ENCODE measurements at places on chromosomes 16 and 17. TPM values are rescaled to one million over a fixed set of nuclear protein-coding genes. Genes with fewer than 3 reads are reported as not detected.

The VTN gene
- total RNA-seq = 2.3 TPM

DNA sequence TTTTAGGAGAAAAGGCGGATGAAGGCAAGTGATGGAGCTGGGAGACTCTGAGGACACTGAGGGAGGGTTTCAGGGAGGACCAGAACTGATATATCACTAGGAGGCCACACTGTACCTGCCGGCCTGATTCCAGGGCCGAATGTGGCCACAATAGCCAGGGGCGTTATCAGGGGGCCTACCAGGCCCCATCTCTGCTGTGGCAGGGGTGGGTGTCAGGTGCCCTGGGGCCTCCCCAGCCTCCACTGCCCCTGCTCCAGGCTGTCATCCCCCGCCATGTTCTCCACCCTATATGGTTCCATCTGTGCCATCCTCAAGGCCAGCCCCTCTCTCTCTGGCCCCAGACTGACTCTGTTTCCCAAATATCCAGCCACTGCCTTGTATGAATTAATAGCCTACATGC lies 246.5 kb downstream of the GSG1L start:
- DNase-seq = no peak

DNA sequence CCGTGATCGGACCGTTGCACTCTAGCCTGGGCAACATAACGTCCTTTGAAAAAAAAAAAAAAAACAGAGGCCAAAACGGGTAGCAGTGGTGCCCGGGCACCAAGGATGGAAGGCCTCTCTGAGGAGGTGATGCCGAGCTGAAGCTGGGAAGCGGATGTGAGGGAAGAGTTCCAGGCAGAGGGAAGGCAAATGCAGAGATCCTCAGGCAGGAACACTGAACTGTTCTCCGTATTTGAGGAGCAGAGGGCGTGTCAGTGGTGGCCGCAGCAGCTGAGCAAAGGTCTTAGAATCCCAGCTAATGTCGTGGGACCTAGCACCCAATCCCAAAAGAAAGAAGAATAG lies 656 bp upstream of the KCTD13 start:
- DNase-seq = peak; percentile 31

- DNase-seq = no peak
Observed at GRCh38 chr16:73161977-73162376, 114.0 kb upstream of the ZFHX3 start.

- no peak for DNase-seq
Observed at GRCh38 chr17:5913641-5914040, 156.5 kb upstream of the WSCD1 start.

DNA sequence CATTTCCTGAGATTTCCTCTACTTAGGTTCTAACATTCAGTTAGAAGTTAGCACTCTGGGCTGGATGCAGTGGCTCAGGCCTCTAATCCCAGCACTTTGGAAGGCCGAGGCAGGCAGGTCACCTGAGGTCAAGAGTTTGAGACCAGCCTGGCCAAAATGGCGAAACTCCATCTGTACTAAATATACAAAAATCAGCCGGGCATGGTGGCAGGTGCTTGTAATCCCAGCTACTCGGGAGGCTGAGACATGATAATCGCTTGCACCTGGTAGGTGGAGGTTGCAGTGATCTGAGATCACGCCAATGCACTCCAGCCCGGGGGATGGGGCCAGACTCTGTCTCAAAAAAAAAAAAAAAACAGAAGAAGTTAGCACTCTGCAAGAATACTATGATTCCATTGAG lies 1430.9 kb downstream of the CDH11 start:
- DNase-seq = no peak

The CDRT15 gene
- not detected for total RNA-seq

GRCh38 chr16:1526608-1527555 lies 6.6 kb upstream of the TMEM204 start:
- no peak for DNase-seq

The AATK gene
- 0.51 TPM for total RNA-seq

DNA sequence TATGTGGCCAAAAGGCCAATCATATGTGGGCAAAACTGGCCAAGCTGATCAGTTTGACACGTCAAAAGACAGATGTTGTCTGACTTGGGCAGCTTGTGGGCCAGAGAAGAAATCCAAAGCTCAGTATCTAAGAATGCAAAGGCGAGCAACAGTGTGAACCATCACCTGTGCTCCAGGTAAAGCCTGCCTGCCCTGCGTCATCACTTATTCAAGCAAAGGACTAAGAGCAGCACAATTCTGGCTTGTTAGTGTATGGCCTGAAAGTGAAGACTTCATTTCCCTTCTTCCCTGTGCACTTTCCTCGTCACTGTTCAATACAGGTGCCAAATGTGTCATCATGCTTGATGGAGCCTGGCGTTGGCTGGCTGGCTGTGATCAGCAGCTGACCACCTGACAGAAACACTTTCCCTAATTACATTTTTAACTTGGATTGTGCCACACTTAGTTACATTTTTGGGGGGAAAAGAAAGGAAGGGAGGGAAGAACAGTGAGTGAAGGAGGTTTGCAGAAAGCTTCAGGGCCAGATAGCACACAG lies 4.7 kb downstream of the FAM20A start:
- DNase-seq = no peak

DNA sequence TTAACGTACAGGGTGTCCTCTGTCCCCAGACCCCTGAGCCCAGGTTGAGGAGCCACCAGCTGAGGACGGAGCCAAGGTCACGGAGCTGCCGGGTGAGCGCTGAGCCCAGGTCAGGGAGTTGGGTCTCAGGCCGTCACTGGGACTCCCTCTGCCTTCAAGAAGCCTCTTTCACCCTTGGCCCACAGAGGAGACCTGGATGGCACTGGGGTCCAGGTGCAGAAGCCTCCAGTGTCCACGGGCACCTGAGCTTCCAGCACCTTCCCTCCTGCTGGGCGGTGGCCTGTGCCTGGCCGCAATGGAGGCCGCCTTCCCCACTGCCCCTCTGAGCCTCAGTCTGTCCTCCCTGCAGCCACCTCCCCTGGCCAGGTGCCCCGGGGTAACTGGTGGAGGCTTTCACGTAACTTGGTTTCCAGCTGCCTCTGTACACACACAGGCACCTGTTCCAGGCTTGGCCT lies 31.6 kb upstream of the CDH15 start:
- DNase-seq = no peak

The GSG1L gene
- not detected for total RNA-seq

GRCh38 chr17:76268015-76268749 lies 3.0 kb downstream of the UBALD2 start:
- peak; percentile 87 for DNase-seq

DNA sequence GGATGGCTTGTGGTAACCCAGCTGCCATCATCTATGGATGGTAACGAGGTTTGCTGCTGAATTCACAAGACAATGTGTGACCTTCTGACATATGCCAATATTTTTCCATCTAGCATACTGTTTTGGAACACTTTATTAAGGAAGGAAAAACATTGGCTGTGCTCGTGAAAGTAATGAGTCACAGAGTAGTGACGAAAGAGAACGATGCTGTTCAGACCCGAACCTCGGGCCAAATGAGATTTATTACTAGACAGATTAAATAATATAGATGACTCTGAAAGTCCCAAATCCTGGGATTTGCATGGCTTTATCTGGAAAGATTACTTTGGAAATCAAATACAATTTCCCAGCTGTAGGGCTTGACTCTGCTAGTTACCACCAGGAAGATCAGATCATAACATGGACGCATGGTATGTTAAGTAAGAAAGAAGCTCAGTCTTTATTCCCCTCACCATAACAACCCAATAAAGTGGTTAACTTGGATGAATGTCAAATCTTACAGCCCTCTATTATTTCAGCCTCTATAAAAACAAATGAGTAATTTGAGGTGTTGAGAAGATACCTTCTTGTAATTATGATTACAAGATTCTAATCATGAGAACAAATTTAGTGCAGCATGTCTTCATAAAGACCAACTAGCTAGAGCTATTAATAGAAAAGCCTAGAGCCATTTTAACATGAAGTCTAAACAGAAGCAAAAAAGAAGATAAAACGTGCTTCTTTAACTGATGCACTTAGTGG lies 32.6 kb downstream of the ERN1 start:
- DNase-seq = no peak

DNA sequence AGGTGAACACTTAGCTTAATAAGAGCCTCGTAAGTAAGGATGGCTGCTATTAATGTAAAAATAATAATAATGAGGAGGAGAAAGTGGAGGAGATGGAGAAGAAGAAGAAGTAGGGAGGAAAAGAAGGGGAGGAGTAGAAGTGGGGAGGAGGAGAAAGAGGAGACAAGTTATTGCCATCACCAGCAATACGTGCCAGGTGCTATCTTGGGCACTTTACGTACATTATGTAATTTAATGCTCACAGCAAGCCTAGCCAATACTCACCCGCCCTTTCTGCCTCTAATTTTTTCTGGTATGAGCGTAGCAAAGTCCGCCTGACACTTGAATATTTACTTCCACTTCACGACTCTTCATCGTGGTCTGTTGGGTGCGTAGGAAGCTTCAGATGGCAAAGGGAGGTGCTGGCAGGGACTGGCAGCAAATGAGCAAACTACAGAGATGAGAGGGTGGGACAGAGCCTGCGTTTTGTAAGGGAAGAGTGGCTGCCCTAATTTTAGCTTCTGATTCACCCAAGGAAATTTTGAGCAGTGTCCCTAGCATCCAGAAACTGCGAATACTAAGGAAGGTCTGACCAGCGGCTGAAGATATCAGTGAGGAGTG lies 42.1 kb upstream of the CDH13 start:
- no peak for DNase-seq

DNA sequence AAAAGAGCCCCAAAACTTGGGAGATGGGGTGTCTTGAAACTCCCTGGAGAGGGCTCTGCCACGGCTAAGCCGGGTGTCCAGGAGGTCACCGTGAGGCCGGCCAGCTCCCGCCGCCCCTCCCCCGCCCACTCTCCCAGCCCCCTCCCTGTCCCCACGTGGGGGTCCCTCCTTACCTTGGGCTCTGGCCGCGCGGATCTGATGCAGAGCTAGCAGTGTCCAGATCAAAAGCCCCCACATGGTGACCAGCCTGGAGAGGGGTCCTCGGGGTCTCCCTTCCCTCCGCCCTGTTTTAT lies 447 bp downstream of the SDK2 start:
- DNase-seq = no peak

DNA sequence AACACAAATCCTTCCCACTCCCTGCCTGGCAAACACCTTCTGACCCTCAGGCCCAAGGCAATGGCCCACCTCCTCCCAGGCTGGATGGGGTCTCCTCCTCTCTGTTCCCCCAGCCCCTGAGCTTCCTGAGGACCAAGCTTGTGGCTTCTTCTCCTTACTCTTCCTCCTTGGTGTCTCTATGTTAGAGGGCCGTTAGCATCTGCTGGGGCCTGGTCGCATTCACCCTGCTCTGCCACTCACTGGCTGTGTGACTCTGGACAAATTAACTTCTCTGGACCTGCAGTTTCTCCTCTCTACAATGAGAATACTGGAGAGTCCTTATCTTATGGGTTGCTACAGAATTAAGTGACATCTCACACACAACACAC lies 725 bp upstream of the MT2A start:
- DNase-seq = no peak
